ENCODE measurements at places on chromosomes 5 and 9. TPM values are rescaled to one million over a fixed set of nuclear protein-coding genes. Genes with fewer than 3 reads are reported as not detected.

Gene NR4A3
- 124 TPM for total RNA-seq

- DNase-seq, result no peak
Observed at GRCh38 chr5:65722575-65723403, 784 bp downstream of the NLN start.

Gene NUTM2F
- not detected for total RNA-seq

GRCh38 chr5:85538362-85538761, 1079.4 kb upstream of the COX7C start:
- no peak for DNase-seq
